ENCODE measurements at places on chromosomes 13 and 19. TPM values are rescaled to one million over a fixed set of nuclear protein-coding genes. Genes with fewer than 3 reads are reported as not detected.

GRCh38 chr13:73059460-73060250, 850 bp downstream of the KLF5 start:
- DNase-seq, result peak; percentile 10

DNA sequence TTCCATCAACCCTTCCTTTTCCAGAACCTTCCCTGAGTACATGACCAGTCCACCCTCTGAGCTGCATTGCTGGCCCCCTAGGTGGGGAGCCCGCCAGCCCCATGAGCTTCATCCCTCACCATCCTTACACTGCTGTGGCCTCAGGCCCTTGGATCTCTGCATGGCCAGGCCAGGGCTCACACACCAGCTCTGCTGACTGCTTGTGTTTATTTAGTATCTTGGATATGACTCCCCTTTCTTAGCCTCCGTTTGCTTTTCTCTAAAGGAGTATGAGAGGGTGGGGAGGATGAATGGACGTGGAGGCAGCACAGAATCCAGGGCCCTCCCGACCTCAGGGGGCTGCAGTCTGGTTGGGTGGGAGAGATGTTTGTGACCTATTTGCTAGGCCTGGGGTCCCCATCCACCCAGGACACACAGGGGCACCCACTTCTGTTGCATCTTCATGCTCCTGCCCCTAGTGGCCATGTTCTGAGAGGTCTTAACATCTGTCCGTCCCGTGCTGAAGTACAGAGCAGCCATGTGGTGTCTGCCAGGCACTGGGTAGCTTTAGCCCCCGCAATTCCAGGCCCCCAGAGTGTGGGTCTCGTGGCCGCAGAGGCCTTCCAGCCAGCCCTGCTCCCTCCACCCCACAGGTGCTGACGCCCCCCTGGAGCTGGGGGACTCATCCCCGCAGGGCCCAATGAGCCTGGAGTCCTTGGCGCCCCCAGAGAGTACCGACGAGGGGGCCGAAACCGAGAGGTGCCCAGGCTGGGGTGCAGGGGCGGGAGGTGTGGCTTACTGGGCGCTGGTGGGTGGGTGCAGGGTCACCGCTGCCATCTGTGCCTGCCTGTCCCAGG, 13.0 kb downstream of the ARHGEF1 start:
- DNase-seq, result no peak

- no peak for DNase-seq
Observed at GRCh38 chr13:51201886-51202285, 20.3 kb upstream of the FAM124A start.

DNA sequence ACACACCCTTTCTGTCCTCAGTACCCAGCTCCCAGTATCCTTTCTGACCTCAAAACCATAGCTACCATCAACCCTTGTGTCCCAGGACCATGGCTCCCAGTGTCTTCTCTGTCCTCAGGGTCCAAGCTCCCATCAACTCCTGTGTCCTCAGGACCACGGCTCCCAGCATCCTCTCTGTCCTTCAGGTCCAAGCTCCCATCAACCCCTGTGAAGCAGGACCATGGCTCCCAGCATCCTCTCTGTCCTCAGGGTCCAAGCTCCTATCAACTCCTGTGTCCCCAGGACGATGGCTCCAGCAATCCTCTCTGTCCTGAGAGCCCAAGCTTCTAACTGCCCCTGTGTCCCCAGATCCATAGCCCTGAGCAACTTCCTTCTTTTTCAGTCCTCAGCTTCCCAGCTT, 1.7 kb upstream of the CADM4 start:
- DNase-seq, result no peak

DNA sequence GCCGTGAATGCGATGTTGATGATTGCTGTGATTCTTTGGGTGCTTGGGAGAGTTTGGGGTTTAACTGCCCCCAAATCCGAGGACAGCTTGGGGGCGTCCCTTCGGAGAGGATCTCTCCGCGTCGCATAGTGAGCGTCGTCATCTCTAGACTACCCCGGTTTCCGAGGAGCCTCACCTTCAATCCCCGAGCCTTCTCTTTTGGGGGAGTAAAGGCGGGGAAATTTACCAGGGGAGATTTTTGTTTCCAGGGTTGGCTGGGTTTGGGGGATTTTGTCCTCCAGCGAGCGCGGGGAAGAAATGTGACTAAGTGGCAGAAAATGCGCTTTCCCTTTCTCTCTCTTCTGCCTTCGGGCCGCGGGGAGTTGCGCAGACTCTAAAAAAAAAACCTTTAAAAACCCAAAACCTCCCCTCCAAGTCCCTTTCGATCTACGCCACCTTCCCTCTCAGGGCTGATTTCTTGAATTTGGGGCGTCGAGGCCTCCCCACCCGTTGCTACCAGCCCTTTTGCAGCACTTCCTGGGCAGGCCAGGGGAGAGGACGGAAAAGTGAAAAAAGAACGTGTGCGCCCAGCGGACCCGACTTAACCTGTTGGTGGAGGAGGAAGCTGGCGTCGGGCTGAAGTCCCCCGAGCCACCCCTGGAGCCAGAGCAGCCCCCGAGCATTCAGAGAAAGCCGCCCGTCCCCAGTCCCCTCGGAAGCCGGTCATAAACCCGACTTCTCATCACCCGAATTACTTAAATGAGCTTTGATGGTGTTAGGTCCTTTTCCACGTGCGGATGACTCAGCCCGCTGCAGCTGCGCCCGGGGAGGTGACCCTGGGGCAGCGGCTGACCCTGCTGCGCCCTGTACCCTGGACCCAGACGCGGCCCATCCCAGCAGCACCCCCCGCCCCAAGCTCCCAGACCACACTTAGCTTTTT, 17.7 kb downstream of the NFIX start:
- peak; percentile 63 for DNase-seq

GRCh38 chr19:28168557-28168956, 1044.4 kb downstream of the UQCRFS1 start:
- DNase-seq, result no peak

DNA sequence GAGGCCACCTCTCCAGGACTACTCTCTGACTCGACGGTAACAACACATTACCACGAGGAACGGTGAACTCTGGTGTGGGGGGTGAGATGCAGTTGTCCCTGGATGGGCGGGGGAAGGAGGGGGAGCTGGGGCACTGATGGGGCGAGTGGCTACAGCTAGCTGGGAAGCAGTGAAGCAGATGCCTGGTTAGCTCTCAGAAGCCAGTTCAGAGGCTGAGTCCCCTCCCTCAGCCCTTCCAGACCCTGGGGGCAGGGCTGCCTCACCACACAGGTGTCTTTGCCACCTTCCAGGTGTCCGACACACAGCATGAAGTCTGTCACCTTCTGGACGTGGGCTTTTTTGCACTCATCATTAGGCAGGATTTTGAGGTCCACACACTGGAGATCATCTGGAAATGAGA, 4.0 kb downstream of the KLK1 start:
- DNase-seq, result no peak

- DNase-seq, result peak; percentile 3
Observed at GRCh38 chr13:74586847-74587246, 452.6 kb upstream of the KLF12 start.

GRCh38 chr13:78826936-78827335, 168.0 kb upstream of the OBI1 start:
- no peak for DNase-seq

CERS1 gene
- total RNA-seq, result 0.90 TPM

CSNK1A1L gene
- not detected for total RNA-seq

OVOL3 gene
- not detected for total RNA-seq
